ENCODE measurements at places on chromosomes 16 and 17.

DNA sequence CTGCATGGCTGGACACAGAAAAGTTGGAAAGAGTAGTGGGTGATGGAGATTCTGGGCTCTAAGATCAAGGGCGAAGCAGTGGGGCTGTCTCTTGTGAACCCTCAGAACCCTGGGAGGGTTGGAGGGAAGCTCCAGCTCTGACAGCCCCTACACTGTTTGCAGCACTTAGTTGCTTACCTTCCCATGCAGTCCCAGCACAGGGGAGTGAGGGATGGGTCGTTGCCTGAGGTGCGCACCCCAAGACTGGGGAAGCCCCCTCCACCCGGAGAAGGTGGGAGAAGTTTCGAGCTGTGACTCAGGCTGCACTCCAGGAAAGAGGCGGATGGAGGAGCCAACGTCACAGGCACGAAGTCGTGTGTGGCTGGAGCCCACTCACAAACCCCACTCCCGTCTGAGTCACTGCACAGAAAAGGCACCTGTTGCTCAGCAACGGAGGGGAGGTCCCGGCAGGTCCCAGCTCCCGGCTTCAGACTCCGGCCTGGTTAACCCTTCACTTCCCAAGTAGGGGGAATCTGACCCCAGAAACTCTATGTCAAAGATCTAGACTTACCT, 60.1 kb downstream of the AIPL1 start:
- no peak for DNase-seq

DNA sequence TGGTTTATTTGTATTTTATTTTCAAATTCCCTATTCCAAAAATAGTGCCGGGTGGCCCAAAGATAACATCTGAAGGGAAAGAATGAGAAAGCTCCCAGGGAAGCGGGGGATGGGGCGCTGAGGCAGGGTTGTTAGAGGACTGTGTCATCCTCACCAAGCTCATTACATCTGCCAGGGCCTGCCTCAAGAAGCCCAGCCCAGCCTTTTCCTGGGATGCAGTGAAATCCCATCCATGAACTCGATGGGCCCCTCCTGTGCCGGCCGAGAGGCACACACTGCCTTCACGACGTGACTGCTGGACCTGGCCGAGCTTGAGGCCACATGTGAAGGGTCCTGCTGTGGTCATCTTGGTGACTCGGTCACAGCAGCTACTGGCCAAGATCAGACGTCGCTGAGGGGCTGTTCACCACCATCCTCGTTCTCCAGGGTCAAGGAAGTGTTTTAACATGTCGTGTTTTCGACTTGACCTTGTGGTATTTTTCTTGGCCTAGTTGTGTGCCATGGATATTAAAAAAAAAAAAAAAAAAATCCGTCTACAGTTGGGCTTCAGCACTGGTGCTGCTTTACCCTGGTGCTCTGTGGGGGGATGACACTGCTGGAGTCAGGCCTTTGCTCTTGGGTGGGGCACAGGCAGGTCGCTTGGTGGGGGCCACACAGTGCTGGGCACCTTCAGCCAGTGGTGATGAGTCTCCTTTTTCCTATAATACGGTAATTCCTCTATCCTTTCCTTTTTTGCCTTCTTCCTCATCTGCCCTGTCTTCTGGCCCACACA, 4.9 kb downstream of the TIMM22 start:
- DNase-seq = no peak

GRCh38 chr17:57422574-57423164, 166.3 kb downstream of the MSI2 start:
- DNase-seq = no peak

- DNase-seq = no peak
Measured at GRCh38 chr16:85716680-85717038, 27.9 kb upstream of the GINS2 start.

GRCh38 chr17:76252040-76252954, 12.0 kb upstream of the RNF157 start:
- peak; percentile 94 for DNase-seq

- DNase-seq = no peak
Measured at GRCh38 chr16:74738816-74739215, 35.8 kb downstream of the FA2H start.

GRCh38 chr16:4882000-4882632, 34.8 kb downstream of the UBN1 start:
- DNase-seq = no peak

DNA sequence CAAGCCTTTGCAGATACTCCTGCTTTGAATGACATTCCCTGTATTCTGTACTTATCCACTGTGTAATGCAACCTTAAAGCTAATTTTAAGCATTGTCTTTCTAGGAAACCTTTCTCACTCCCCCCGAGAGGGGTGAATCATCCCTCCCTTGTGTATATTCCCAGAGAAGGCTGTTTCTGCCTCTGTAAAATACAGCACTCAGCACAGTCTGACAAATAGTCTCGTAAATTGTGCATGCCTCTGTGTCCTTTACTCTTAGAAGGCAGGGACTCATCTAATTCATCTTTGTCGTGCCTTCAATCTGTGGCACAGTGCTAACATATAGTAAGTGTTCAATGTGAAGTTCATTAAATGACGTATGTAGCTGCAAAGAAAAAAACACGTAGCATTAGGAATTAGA, 200.7 kb downstream of the CA10 start:
- no peak for DNase-seq

GRCh38 chr17:63514477-63514876, 8.7 kb upstream of the KCNH6 start:
- no peak for DNase-seq

- DNase-seq = peak; percentile 62
Measured at GRCh38 chr17:80270836-80271235, 10.2 kb downstream of the RNF213 start.

DNA sequence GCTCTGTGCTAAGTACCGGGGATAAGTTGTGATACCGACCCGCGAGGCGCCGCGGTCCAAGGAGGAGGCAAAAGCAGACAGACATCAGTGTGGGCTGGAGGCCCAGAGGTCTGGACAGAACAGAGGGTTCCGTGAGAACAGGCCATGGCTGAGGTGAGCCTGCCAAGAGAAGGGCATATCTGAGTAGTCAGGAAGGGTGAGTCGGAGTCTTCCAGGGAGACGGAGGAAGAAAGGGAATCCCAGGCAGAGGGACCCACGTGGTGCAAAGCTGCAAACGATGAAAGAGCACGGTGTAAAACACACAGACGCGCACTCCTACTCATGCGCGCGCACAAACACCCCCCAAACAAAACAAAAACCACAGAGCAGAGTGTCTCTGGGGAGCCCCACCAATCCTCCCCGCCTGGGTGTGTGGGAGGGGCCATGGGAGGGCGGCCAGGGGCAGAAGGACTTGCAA, 18.1 kb downstream of the RHBDL3 start:
- DNase-seq = no peak

- no peak for DNase-seq
Measured at GRCh38 chr17:49210158-49211029, at the start of the genes ABI3 and GNGT2. TSS of gene ABI3 (plus strand) at chr17:49210707. CDS start at chr17:49210725, 18 bp downstream. TSS of gene GNGT2 (minus strand) at chr17:49210574. CDS start at chr17:49207422, 3,152 bp downstream.

DNA sequence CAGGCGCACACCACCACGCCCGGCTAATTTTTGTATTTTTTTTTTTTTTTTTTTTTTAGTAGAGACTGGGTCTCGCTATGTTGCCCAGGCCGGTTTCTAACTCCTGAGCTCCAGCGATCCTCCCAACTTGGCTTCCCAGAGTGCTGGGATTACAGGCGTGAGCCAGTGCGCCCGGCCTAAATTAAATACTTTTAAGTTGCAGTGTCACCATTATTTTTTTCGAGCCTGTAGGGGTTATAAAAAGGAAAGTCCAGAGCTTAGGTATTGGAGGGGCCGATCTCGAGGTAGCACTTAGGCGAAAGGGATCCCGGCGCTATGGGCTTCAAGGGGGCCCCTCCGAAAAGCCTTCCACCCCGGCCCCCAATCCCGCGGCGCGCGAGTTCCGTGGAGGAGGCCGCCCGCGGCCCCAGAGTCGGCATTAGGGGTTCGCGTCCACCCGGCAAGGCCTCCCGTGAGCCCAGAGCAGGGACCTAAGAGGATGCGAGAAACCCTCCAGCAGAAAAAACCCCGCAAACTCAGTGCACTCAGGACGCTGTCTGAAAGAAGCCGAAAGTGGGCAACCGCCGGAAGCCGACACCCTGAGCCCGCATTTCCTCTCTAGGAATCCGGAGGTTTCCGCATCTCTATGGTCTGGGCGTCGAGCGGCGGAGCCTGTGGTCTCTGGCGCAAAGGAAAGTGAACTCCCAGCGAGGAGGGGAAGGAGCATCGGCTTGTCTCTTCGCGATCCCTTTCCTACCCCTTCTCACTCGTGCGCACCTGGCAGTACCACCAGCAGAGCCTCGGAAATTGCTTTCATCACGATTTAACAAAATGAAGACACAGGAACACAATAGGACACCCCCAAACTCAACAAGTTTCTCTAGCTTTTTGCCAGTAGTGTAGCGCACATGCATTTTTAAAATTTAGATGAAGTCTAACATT, 14.1 kb upstream of the RGS9 start:
- peak; percentile 83 for DNase-seq

GRCh38 chr16:16169615-16170014, 53.7 kb downstream of the ABCC6 start:
- DNase-seq = no peak

- DNase-seq = no peak
Measured at GRCh38 chr17:60899115-60899514, 221.5 kb downstream of the BCAS3 start.

- DNase-seq = peak; percentile 93
Measured at GRCh38 chr16:16014329-16015224, 65.2 kb downstream of the ABCC1 start.

GRCh38 chr17:30323262-30323894, 10.5 kb downstream of the TMIGD1 start:
- DNase-seq = no peak

DNA sequence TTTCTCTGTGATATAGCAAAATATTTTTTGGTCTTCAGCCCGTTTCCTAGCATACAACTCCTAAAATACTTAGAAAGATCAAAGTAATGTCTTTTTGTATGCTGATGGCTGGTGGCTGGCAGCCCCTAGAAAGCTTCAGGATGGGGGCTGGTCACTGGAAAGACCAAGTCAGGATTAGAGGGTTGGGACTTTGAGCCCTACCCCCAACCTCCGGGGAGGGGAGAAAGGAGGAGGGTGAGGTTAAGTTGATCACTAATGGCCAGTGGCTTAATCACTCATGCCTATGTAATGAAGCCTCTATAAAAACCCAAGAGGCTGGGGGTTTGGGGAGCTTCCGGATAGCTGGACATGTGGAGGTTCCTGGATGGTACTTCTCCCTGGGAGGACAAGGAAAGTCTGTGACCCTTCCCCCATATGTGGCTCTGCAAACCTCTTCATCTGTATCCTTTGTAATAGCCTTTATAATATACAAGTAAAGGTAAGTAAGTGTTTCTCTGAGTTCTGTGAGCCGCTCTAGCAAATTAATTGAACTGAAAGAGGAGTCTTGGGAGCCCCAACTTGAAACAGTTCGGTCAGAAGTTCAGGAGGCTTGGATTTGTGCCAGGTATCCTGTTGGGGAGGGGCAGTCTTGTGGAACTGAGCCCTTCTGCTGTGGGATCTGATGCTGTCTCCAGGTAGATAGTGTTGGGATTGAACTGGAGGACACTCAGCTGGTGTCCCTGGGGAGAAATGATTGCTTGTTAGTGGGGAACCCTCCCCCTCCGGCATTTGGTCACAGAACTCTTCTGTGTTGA, 3.5 kb downstream of the SLC7A6 start:
- DNase-seq = peak; percentile 61

DNA sequence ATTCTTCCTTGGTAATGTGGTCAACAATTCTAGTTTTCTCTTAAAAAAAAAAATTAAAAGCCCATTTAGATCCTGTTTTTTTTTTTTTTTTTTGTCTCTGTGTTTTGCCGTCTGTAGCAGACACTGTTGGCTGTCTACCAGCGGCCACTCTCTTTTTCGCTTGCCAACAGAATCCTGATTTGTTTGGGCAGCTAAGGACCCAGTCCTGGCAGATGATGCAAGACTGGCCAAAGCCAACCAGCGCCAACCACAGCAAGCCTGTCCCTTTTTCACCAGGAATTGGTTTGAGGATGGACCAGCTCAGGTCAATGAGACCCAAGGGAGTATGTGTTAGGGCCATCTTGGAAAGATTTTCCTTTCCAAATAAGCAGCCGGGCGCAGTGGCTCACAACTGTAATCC, 28.2 kb downstream of the ST3GAL2 start:
- DNase-seq = no peak

GRCh38 chr16:24670623-24671454, 58.6 kb upstream of the TNRC6A start:
- no peak for DNase-seq

DNA sequence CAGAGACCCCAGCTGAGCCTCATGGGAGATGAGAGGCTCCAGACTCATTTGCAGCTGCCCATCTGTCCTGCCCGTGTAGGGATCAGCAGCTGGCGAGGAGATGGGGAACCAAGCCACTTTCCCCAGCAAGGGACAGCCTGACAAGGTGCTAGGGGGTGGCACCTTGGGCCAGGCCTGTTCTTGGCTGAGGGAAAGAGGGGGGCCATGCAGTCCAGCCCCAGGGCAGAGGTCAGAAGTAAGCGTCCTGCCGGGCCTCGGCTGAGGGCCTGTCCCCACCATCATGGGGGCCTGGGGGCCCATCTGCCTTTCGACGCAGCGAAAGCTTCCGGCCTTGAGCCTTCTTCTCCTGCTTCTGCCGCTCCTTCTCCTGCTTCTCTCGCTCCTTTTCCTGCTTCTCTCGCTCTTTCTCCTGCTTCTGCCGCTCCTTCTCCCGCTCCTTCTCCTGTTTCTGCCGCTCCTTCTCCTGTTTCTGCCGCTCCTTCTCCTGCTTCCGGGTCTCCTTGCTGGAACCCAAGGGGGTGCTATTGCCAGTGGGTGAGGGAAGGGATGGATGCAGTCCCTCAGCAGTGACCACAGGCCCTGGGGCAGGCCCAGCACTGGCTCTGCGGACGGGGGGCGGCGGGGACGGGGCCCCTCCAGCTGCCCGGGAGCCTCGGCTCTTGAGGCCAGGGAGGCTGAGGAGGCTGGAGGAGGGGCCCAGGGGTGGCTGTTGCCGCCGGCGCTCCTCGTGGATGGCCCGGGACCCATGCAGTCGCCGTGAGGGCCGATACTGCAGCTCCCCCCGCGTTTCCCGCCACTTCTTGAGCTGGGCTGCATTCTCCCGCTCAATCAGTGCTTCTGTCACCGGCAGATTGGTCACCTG, 2.8 kb upstream of the CD2BP2 start:
- no peak for DNase-seq

DNA sequence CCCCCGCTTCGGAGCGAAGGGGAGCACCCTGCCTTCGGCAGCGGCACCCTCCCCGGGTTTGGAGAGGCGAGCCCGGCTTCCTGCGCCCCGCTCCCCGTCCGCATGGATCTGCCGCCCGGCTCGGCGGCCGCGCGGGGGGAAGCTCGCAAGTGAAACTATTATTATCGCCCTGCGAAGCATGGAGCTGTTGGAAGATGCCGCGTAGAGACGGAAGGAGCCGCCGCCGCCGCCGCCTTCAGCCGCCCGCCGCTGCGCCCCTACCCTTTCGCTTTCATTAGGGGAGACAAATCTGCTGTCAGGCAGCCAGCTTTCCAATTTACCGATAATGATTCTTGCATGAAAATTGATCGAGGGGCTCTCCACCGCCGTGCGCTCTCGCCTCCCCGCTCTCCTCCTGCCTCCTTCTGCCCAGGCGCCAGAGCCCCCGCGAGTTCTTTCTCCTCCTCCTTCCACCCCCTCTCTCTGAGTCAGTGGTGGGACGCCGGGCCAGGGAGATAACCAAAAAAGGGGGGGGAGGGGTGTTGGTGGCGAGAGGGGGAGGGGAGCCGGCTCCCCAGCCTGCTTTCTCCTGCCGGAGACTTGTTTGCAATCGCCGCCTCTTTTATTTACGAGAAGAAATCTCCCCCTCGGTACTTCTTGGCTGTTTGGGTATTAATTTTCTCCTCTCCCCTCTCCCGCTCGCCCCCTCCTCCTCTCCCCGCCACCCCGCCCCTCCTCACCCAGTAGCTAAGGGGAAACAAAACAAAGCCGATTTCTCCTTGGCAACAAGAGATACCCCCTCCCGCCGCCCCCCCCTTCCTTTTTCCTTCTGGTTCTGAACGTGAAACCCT, 58.0 kb upstream of the GSE1 start:
- DNase-seq = peak; percentile 55

- DNase-seq = no peak
Measured at GRCh38 chr16:80029761-80030481, 429.4 kb upstream of the MAF start.

All from HepG2 (cell line).